GM13976 (cell line): ENCODE measurements at places on chromosomes 11 and 22.
A peak's percentile ranks its signal among the peaks of the same experiment; 100 is the strongest.

- DNase-seq, result no peak
Observed at GRCh38 chr11:62398011-62398994, 20.5 kb upstream of the SCGB1A1 start.

DNA sequence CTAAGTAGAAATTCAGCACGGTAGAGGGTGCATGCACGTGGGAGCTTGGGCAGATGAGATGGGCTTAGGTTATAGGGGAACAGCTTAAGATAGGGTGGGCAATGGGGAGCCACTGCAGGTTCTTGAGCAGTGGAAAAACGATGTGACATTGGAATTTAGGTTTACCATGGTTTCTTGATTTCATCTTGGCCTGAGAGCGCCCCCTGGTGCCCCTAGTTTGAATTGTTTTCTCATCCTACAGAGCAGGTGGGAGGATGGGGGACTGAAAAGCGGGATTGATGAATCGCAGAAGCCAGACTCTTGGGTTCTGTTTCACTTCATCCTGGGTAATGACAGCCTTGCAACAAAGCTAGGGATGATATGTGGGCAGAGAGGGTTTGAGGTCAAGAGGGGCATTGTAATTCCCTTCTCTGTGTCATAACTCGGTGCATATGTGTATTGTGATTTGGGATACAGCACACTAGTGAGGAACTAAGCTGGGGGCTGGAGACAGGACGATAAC lies 6.7 kb upstream of the MCAM start:
- no peak for DNase-seq

- DNase-seq, result no peak
Observed at GRCh38 chr11:12975195-12975594, 33.9 kb upstream of the RASSF10 start.

DNA sequence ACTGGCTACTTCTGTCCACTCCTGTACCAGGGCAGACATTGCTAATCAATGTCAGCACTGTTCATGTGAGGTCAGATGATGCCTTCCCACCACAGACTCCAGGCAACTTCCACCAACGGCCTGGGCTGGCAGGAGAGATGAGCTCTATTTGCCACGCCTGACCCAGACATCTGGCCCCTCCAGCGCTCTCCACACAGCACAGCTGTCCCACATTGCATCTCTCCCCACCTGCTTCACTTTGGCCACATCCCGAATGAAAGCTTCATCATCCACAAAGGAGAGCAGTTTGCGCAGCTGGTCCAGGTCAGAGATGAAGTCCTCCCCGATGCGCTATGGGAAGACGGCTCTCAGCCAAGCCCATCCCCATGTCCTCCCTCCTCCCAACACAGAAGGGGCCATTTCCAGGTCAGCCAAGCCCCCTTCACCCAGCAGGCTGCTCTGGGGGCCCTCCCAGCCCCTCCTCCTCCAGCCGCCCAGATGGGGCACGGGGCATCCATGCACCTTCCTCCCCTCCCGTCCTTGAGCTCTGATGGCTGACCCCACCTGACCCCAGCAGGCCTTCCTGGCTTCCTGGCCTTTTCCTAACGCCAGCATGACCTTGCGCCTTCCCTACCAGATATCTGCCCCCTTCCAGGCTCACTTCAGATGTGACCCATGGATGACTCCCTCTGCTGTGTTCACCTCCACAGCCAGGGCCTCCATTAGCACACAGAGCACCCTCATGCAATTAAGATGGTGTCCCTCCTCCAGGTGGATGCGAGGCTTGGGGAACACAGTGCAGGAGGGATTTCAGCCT lies 7.4 kb downstream of the PYGM start:
- DNase-seq, result no peak

GRCh38 chr11:8232849-8233606 lies 30.6 kb downstream of the LMO1 start:
- DNase-seq, result no peak

- DNase-seq, result no peak
Observed at GRCh38 chr11:119109843-119110242, 2.7 kb downstream of the C2CD2L start.

GRCh38 chr11:4103269-4103668 lies 8.7 kb downstream of the RRM1 start:
- no peak for DNase-seq

DNA sequence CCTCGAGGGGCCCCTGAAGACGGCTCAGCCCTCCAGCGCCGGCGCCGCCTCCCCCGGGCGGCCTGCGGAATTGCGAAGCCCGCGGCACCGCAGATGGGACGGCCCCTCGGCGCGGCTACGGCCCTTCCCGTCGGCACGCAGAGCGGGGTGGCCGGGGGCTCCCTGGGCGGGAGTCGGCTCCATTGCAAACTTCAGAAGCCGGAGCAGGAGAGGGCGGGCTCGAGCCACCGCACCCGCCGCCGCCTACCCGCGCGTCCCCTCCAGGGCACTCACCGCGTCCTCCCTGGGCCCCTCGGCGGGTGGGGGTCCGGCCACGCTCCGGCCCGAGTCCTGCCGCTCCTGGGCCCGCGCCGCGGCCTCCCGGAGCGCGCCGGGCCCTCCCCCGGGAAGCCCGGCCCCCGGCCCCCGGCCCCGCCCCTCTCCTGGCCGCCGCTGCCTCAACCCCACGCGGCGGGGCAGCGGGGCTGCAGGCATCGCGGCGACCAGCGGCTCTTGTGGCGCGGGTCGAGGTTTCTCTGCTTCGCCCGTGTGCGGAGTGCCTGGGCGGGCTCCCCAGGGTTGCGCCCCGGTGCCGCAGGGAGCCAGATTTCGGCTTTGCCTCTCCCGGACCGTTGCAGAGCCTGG lies at the start of gene PACSIN3:
Gene PACSIN3 (minus strand): TSS at position 359 of the 624 bp plus-strand sequence. CDS start 3,707 bp downstream, outside the sequence.
- peak; percentile 78 for DNase-seq

GRCh38 chr11:7900686-7901085 lies 30.4 kb downstream of the OR10A6 start:
- no peak for DNase-seq

DNA sequence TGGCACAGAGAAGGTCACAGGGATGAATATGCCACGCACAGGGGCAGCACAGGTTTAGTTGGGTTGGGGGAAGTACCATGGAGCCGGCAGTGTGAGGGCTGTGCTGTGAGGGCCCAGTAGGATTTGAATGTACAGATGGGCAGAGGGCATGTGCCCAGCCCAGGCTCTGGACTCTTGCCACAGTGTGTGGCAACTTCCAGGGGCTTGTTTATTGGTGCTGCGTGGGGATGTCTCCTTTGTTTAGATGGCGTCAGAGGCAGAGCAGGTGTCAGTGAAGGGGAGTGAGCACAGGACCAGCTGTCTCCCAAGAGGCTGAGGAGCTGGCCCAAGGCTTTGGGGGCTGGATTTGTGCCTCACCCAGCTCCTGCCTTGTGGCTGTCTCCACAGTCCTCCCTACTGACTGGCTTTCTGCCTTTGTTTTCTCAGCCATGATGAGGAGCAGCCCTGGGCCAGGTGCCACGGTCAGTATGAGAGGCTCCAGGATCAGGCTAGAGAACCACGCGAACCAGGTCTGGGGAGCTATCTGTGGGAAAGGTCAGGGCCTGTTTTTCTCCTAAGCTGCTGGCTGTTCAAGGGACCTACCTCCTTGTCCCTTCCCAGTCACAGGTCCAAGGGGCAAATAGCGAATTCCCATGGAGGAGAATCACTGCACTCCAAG lies 21.9 kb downstream of the SUN2 start:
- DNase-seq, result peak; percentile 43

DNA sequence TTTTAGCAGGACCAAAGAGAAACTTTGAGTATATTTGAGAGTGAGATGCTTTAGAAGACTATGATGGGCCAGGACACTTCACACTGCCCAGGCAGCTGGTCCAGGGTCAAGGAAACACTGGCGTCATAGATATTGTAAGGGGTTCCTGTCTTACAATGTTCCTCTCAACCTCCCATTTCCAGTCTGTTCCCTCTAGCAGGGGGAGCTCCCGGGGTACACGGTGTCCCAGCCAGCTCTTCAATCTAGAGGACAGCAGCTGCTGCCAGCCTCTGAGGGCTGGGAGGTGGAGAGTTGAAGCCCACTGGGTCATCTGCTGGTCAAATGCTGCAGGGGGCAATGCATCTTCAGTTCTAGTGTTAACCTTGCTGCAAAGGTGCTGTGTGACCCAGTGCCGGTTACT lies 40.7 kb upstream of the TIMP3 start:
- no peak for DNase-seq

GRCh38 chr22:20805972-20806471 lies 32.1 kb downstream of the SERPIND1 start:
- DNase-seq, result no peak

- peak; percentile 77 for DNase-seq
Observed at GRCh38 chr22:39349506-39349966, 255 bp upstream of the SYNGR1 start.

GRCh38 chr22:37167176-37167980 lies 17.7 kb upstream of the IL2RB start:
- DNase-seq, result no peak

- DNase-seq, result no peak
Observed at GRCh38 chr11:112525270-112525669, 264.6 kb upstream of the PLET1 start.
